ENCODE measurements at places on chromosomes 6 and 20.

DNA sequence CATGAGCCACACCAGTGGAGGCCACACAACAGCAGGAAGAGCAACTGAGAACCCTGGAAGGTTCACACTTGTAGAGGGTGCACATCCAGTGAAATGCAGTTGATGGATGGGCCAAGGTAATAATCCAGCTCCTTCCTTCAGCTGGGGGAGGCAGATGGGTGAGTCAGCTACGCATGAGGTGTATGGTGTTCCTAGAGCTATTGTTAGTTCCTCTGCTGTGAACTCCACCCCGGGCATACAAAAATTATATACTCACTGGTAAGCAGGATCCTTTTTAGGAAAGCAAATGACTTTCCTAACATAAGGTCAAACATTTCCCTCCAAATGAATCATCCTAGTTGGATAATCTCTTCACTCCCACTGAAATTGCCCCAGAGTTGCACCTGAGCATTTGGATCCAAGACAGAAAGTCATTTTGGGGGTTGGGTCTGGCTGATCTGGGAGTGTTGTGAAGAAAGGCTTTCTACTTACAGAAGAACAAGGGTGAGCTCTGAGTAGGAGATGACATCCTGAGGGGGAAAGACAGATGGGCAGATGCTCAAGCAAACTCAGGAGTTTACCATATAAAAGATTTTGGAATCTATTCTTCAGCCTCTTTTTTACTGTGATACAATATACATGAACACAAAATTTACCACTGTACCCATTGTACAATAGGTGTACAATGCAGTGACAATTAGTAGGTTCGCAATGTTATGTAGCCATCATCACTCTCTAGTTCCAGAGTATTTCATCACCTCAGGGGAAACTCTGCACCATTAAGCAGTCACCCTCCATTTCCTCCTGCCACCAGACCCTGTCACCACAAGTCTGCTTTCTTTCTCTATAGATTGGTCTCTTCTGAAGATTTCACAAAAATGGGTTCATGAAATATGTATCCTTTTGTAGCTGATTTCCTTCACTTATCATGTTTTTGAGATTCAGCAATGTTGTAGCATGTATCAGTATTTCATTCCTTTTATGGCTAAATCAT is 11.1 kb downstream of the HLA-F start:
- no peak for DNase-seq

- DNase-seq, result no peak
These were observed 3.8 kb upstream of the PIGU start for GRCh38 chr20:34680586-34681175.

- no peak for DNase-seq
These were observed 17.4 kb upstream of the HM13 start for GRCh38 chr20:31496761-31497295.

GRCh38 chr6:42400886-42401612 is 50.7 kb downstream of the TRERF1 start:
- DNase-seq, result no peak

DNA sequence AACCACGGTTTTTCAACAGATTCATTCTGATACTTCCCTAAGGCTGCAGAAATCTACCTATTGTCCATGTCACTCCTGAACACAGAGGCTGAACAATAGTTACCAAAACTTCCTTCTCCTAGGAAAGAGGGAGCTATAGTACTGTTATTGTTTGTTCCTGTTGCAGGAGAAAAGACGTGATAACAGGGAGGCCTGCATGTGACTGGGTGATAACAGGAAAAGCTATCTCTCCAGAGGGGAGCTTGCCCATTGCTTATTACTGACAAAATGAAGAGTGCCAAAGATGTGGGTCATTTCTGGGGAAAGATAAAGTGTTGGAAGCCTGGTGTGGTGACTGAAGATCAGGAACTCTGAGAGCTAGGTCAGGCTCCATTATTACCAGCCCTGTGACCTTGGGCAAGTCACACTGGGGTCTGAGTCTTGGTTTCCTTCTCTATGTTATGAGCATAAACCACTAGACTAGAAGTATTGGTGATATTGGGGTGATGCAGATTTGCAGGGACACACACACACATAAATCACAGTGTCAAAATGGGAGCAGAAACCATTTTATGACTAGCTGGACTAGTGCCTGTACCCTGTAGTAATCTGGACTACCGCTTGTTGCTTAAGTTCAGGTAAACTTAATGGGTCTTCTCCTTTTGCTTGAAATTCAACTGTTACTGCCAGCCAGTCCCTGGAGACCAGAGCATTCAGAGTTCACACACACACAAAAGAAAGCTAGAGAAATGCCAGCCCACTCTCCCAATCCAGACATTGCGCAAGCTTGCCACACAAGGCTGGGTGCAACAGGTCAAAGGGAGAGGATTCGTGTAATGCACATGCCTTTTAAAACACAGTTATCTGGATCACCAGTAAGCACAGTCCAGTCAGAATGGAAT is 136.0 kb upstream of the CNR1 start:
- no peak for DNase-seq

DNA sequence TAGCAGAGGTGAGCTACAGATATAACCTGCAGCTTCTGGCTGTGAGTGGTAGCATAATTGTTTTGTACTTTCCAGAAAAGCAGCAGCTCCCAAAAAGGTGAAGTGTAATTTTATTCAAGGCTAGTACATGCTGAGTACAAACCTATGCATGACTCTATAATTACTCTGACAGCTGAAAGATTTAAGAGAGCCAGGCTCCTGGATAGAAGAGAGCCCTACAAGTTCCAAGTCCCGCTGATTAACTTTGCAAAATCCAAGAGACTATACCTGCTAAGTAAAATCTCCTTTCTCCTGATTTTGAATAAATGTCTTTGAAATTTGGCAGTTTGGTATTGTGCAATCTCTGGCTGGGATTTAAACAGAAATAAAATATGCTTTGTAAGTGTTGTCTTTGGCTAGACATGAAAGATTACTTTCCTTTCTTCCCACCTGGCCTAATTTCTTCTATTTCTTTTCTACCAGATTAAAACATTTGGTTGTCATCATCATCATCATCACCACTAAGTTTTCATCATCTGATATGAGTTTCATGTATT is 79.5 kb downstream of the CTNNBL1 start:
- no peak for DNase-seq

DNA sequence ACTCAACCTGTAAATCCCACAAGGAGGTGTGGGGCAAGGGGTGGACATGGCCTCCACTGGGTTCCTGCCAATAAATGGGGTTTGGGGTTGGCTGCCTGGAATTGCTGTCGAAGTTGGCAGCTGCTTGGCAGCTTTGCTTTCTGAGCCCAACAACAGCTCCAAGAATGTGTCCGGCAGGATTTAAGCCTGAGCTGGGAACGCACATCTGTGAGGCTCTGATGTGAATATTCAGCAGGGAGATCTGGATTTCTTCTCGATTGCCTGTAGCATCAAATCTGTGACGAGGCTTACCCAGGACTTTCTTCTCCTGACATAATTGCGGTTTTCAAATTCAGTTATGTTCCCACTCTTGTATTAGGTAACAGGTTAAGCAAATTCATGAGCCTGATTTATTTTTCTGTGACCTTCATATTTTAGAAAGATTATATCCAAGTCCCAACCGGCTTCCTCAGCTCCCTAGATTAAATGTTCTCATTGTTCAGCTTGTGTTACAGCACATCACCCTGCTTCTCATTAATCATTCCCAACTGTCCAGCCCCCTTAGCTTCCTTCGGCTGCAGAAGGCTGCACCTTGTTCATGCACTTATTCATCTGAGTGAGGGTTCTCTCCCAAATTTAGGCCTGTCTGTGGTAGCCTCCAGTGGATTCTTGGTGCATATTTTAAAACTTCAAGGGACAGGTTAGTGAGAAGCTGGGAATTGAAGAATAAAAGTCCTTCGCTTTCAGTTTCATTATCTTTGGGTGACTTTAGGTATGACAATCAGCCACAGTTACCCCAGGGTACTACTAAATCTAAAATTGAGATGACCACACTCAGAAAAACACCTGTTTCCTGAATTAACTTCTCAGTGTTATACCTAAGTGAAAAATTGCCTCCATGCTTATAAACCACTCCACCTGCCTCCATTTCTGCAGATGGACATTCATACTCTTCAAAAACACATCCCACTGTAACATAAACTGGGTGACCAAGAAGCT is 310.0 kb downstream of the ESR1 start:
- DNase-seq, result no peak

DNA sequence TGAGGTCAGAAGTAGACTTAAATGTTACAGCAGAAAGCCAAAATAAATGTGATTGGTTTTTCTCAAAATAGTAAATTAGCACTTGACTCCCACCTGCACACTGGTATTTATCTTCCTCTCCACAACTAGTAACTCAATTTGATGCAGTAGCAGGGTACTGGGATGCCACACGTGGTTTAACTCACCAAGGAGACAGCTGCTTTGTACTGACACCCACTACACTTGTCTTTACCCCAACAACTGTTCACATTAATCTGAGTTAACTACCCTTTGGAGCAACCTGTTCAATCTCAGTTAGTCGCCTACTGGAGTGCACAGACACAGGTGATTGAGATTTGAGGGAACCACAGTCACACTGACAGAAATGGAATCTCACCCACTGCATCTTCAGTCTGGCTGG is 242.1 kb downstream of the PRKN start:
- peak; percentile 96 for DNase-seq

DNA sequence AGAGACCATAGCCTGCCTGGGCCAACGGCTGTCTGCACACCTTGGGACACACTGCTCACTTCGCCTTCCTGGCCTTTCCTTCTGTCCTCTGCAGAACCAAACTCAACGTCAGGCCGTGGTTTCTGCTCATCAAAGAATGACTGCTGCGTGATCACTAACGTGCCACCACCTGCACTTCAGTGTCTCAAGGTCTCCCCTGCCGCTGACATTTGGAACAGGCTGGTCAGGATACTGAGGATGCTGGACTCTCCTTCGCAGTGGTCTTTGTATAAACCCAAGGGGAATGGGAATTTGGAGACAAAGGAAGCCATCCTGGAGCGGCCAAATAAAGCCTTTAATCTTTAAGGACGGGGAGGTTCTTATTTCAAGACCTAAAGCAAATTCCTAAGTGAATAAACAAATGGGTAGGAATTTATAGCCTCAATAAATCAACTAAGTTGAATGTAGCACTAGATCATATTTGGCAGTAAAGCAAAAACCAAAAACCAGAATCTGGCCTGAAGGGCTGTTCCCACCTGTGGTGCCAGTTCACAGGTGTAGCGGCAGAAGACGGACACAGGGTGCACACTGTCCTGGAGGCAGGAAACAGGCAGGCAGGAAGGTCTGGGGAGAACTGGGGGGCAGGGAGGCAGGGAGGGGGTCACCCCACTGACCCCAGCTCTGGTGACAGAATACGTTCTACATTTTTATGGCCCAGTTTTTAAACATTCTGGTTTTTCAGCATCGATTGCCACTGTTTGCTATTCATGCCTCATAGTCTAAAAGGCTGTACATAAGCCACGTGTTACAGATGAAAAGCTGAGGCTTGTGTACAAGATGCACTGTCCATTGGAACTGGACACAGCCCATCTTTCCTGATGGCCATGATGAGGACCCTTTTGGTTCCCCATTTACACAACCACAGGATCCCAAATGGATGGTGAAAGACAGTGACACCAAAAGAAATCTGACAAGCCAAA is 36.6 kb downstream of the ABHD12 start:
- DNase-seq, result no peak

- no peak for DNase-seq
These were observed 33.3 kb upstream of the EZR start for GRCh38 chr6:158852312-158853071.

GRCh38 chr6:6314596-6314995 is 5.9 kb downstream of the F13A1 start:
- no peak for DNase-seq

DNA sequence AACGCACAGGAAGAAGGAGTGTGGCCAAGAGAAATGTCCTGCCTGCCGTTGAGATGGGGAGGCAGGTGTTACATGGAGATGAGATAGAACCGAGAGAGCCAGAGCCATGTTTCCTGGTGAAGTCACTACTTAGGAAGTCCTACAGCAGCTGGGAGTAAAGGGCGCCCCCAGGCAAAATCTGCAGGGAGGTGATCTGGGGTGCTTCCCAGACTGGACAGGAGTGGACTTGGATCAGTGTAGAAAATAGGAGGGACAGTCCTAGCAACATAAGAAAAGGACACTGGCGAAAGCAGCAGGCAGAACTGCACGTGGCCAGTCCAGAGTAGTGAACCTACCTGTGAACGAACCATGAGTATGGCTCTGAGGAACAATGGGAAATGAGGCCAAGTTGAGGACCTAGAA is 85.3 kb downstream of the CD164 start:
- no peak for DNase-seq

- no peak for DNase-seq
These were observed 8.7 kb upstream of the ECT2L start for GRCh38 chr6:138787138-138787537.

GRCh38 chr6:2899596-2899995 is 3.5 kb downstream of the SERPINB9 start:
- no peak for DNase-seq

DNA sequence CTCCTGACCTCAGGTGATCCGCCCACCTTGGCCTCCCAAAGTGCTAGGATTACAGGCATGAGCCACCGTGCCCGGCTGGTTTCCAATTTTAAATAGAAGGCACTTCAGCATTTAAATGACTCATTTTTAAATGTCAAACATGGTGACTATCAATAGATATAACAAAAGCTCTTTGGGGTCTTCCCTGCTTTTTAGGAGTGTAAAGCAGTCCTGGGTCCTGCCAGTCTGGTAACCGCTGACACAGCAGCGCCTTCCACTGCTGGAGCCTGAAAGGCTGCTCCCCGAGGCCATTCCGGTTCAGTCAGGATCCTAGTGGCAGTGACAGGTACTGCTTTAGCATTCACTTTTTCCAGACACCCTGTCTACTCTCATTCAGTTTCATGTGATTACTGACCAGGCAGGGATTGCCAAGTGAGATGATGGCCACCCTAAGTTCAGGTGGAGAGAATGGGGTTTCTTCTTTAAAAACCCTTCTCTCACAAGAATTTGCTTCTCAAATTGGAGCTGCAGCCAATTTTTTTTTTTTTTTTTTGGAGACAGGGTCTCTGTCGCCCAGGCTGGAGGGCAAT is 5.1 kb downstream of the DIDO1 start:
- DNase-seq, result peak; percentile 79

- peak; percentile 51 for DNase-seq
These were observed 52.7 kb upstream of the ELMO2 start for GRCh38 chr20:46458866-46459750.

GRCh38 chr6:37319856-37320480 is 33.8 kb upstream of the RNF8 start:
- no peak for DNase-seq

DNA sequence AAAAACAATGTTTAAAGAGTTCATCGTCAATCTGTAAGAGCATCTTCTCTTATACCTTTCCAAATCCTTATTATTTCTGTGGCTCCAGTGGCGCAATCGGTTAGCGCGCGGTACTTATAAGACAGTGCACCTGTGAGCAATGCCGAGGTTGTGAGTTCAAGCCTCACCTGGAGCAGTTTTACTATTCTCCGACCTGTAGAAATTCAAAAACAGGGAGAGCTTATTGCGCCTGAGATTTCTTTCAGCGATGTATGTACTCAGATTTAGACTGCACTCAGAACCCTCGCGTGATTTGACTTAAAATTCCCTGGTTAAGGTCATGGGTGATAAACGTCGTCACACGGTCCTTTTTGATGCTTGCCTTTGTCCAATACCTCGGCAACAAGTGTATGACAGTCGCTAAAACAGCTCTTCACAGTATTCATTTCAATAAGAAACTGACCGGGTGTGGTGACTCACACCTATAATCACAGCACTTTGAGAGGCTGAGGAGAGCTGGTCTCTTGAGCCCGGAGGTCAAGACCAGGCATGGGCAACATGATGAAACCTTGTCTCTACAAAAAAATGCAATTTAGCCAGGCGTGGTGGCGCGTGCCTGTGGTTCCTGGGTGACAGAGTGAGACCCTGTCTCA is 11.9 kb downstream of the GPX5 start:
- peak; percentile 52 for DNase-seq
